Adipocyte (in vitro differentiated cells): ENCODE measurements at places on chromosomes 2 and 18.

- no peak for DNase-seq
These were observed 35.0 kb upstream of the GLI2 start for GRCh38 chr2:120700659-120701058.

DNA sequence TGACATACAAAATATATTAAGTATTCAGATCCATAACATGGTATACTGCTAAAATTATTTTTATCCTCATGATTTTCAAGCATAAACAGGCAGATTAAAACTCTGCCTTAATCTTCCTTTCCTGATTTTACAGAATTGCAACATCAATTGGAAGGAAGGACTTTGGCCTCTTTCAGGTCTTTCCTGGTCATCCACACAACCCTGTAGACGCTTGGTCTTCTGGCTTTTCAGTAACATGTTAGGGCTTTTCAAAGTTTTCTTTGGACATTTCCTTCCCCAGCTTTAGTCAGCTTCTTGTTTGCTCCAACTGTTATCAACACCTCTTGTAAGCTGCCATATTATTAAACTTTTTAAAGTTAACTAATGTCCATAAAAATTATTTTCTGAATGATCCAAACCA, 1364.9 kb upstream of the NRXN1 start:
- DNase-seq: no peak

DNA sequence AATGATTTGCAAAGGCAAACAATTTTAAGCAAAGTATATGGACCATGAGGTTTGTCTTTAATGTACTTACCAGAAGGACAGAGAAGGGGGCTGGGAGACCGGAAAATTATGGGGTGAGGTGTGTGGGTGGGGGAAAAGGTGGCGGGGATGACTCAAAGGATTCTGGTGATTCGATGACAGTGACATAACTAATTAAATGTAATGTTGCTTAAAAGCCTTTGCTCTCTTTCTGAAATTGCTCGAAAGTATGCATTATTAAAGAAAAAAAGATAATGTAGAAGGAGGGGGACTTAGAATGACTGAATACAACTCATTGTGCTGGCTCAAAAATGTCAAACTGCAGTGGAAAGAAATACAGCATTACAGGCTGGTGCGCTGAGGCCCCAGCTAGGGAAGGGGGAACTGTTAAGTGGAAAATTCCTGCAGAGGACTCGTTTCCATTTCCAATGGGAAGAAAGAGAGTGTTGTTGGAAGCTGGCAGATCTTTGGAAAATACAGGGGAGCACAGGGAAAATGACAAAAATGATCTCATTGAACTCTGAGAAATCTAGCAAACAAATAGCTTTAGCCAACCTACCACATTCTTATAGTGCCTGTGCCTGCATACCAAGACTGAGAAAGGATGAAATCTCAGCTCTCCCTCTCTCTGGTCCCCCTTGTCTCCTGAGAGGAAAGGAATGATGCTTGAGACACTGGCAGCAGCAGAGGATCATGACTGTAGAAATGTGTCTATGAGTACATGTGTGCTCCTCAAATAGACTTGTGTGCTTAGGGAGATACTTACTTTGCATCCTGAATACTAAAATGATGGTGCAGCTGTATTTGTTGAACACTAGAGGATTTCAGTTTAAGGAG, 632.4 kb downstream of the NYAP2 start:
- peak; percentile 65 for DNase-seq

DNA sequence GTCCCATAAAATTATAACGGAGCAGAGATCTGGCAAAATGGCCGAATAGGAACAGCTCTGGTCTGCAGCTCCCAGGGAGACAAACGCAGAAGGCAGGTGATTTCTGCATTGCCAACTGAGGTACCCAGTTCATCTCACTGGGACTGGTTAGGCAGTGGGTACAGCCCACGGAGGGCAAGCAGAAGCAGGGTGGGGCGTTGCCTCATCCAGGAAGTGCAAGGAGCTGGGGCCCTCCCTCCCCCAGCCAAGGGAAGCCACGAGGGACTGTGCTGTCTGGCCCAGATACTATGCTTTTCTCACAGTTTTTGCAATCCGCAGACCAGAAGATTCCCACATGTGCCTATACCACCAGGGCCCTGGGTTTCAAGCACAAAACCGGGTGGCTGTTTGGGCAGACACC, 22.8 kb downstream of the ICA1L start:
- DNase-seq: no peak

GRCh38 chr2:13601506-13601905, 884.8 kb downstream of the TRIB2 start:
- no peak for DNase-seq

DNA sequence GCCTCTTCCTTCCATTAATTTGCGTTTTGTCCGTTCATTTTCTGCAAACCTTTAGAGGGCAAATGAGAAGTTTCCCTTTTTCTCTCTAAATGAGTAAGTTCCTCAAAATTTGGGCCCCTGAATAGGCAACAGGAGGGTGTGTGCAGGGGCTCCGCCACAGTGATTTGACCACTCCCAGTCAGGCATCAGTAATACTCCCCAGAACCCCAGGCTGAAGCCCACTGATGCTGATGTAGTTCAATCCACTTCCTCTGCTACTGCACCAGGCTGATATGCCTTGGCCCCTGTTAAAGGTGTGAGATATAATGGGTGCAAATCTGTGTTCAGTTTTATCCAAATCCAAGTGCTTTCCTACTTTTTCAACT, 1150.0 kb downstream of the RPIA start:
- no peak for DNase-seq

DNA sequence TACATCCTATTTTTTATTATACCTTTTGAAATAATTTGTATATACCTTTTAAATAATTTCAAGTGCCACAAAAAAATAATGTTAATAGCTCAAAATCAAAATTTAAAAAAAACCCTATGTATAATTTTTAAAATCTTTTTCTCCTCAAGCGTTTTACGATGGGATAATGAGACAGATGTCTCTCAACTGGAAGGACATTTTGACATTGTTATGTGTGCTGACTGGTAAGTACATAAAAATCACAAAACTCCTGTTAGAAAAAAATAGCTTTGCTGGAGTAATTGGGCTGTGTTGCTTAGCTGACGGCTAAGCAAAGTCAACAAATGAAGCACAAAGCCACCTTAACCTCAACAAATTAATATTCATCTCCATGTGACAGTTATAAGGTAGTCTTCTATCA, 198.0 kb upstream of the SIX3 start:
- DNase-seq: no peak
